CMK (cell line): ENCODE measurements at places on chromosomes 1 and 21.

DNA sequence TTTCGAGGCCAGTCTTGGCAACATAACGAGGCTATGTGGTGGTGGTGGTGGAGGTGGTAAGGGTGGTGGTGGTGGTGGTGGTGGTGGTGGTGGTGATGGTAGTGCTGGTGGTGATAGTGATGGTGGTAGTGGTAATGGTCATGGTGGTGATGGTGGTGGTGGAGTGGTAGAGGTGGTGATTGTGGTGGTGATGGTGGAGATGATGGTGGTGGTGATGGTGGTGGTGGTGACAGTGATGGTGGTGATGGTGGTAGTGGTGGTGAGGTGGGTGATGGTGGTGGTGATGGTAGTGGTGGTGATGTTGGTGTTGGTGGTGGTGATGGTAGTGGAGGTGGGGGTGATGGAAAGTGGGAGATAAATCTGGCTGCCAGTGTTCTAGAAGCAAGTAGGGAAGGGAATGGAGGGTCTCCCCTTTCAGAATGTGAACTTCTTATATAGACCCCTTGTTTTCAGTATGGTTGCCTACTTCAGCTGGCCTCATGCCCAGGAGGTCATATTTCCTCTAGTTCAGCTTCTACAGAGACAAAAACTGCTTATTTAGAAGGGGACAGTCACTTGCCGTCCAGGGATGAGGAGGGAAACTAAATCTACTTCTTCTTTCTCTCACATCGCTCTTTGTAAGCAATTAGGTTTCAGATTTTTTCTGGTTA is 27.5 kb downstream of the SH3BGR start:
- DNase-seq, result no peak

DNA sequence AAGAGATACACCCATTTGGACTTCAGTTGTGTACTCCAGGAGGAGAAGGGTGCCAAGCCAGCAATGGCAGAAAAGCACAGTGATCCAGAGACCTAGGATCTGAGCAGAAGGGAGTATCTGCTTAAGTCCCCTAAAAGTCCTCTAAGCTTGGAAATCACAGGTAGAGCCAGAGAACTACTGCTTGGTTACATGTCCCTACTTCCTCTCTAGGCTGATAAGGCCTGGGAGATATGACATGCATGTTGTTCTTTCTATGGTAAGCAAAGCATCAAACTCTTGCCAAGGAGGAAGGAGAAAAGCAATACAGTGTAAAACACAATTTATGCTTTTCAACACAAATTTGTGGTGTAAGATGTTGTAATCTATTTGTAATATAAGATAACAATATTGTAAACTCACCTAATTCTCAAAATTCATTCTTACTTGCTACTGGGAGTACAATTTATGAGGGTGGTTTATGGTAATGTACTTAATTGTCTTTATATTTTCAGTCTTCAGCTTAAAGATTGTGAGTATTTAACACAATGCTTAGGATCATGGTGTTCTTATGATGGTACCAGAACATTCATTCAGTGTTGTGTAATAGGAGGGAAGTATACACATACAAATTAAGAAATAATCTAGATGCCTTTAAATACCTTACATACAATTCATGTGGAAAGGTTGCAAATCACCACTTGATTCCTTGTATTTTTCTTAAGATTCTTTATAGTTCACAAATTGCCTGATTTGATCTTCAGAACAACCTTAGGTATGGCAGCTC is 49.1 kb upstream of the GNG12 start:
- DNase-seq, result no peak

DNA sequence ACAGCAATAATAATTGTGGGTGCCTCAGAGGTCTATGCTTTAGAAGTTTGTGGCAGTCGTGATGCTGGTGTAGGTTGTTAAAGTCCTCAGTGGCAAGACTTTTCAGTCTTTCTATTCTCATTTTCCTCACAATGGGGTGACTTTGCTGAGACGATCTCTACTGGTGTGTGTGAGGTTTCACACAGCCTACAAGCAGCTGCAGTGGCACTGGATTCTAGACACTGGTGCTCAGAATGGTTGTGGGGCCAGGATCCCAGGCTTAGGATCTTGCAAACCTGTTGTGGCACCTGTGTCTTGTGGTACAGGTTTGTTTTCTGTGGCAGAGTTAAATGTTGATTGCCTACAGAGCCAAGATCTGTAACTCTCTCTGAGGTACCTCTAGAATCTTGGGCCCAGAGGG is 581.2 kb downstream of the PTPRC start:
- no peak for DNase-seq

GRCh38 chr1:115888976-115889375 is 48.0 kb upstream of the NHLH2 start:
- no peak for DNase-seq

DNA sequence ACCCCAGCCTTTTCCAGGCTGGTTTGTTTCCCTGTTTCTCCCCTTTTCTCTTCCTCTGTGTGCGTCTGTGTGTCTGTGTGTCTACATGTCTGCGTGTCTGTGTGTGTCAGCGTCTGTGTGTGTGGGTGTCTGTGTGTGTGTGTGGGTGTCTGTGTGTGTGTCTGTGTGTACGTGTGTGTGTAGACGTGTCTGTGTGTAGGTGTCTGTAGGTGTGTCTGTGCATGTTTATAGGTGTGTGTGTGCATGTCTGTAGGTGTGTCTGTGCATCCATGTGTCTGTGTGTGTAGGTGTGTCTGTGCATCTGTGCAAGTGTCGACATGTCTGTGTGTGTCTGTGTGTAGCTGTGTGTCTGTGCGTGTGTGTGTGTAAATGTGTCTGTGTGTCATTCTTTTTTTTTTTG is 3.3 kb downstream of the TTLL10 start:
- no peak for DNase-seq

GRCh38 chr1:228180271-228180958 is 14.8 kb downstream of the IBA57 start:
- DNase-seq, result no peak

DNA sequence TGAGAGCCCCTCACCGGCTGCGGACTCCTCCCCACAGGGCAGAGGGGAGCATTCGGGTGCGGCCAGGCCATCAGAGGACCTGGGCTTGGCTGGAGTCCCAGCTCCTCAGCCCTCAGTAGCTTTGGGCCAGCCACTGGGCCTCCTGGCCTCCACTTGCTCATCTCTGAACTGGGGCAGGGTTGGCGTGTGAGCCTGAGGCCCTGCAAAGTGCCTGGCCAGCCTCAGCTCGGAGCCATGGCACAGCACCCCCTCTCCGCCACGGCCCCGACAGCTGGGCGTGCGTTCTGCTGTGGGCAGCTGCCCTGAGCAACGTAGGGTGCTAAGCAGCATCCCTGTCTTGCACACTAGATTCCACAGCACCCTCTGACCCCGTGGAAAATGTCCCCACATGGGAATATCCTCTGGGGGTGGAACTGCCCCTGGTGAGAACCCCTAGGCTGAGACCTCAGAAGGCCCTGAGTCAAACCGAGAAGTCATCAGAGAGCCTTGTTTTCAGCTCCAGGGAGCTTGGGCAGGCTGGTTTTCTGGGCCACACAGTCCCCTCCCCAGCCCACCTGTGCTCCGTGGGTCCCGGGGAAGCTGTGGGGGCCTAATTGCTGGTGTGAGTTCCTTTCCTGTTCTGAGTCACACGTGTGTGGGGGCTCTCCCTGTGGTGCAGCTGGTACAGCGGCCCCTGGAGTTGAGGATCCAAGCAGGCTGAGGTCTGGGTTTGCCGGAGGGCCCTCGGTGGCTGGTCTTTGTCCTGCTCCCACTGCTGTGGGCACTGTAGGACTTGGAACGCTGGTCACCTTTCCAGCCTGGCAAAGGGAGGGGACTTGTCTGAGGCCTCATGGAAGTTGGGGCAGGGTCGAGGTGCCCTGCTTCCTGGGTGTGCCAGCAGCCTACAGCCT is 24.5 kb downstream of the TP73 start:
- DNase-seq, result no peak

DNA sequence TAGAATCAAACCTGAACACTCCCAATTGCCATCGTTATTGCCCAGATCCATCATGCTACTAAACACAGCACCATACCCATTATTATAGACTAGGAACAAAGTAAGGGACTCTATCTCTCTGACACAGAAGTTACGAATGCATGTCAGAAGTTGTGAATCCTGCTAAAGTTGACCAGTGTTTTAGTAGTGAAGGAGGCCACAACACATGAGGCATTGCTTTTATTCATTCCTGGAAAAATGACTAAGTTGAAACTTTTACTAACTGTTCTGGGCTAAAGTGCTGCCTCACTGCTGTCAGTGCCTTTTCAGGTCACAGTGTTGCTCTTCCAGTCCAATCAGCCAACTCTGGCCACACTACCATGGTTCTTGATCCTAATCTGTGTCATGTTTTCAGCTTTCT is 911.1 kb downstream of the TTLL7 start:
- no peak for DNase-seq

- DNase-seq, result no peak
Measured at GRCh38 chr1:110285316-110285715, 53.9 kb upstream of the RBM15 start.

GRCh38 chr1:163897412-163898155 is 575.8 kb downstream of the NUF2 start:
- DNase-seq, result no peak
